ENCODE measurements at places on chromosomes 1 and 21.

DNA sequence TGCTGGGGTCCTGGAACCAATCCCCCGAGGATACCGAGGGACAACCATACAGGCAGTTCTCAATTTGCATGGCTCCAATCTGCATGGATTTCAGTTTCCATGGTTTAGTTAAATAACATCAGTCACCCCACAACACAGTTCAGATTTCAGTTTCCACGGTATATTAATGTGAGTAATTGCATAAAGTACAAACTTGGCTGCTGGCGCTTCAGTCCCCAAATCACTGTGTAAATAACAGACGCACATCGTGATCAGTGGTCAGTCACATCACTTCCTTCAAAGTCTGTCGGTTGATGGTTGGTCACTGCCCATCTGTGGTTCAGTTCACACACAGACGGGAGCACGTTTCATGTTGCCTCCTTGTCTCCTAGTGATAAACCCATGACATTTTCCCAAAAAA is 66.4 kb upstream of the LPGAT1 start:
- no peak for DNase-seq

- no peak for DNase-seq
Observed at GRCh38 chr1:235920596-235921375, 54.1 kb upstream of the LYST start.

GRCh38 chr1:162022626-162023025 is 1.0 kb downstream of the OLFML2B start:
- DNase-seq, result no peak

GRCh38 chr1:208201229-208201628 is 43.0 kb downstream of the PLXNA2 start:
- DNase-seq, result peak; percentile 94

- no peak for DNase-seq
Observed at GRCh38 chr1:4048076-4048475, 148.0 kb upstream of the C1orf174 start.

- DNase-seq, result peak; percentile 64
Observed at GRCh38 chr1:45617618-45618017, 6.2 kb downstream of the CCDC17 start.

DNA sequence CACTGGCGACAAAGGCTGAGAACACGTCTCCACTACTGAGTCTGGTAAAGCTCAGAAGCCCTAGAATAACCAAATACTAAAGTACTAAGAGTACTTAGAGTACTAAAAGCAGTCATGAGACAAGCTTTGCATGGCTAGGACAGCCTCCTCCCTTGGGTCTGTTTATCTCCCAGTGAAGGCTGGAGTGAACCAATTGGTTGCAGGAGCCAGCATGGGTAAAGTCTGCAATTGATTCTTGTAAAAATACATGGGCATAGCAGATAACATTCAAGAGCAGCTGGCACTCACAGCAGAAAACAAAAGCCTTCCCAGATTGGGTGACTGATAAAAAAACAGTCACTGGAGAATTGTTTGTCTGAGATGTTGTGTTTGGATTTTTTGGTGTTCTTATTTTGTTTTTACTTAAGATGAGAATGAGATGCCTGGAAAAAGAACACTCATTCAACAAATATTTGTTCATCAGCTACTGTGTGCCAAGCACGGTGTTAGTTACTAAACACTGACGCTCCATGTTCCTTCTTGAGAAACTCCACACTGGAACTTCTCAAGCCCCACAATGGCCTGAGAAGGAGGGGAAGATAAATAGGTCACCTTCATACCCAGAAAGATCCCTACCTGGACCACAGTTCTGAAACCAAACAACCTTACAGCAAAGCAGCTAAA is 3.7 kb downstream of the IRF6 start:
- DNase-seq, result peak; percentile 19

GRCh38 chr1:205069371-205070125 is 14.7 kb downstream of the TMEM81 start:
- DNase-seq, result no peak

- DNase-seq, result no peak
Observed at GRCh38 chr1:184708084-184708676, 46.5 kb downstream of the EDEM3 start.

DNA sequence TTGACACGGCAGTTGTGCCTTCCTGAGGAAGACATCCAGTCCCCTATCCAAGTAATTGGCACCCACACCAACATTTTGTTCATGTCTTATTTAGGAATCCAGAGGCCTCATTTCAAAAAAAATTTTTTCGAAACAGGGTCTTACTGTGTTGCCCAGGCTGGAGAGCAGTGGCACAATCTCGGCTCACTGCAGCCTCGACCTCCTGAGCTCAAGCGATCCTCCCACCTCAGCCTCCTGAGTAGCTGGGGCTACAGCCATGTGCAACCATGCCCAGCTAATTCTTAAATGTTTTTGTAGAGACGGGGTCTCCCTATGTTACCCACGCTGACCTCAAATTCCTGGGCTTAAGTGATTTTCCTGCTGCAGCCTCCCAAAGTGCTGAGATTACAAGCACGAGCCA is 9.2 kb upstream of the TRNP1 start:
- DNase-seq, result no peak

GRCh38 chr1:69451196-69451595 is 116.5 kb upstream of the LRRC7 start:
- DNase-seq, result no peak
